Psoas muscle (tissue), 8 donors: ENCODE measurements at places on chromosomes 12 and 14. TPM values are rescaled to one million over a fixed set of nuclear protein-coding genes. Genes with fewer than 3 reads are reported as not detected.

TAC3 gene
- total RNA-seq: not detected

OR4N2 gene
- not detected for total RNA-seq

CLEC4E gene
- total RNA-seq: 0.87 TPM

SMIM10L1 gene
- 18.7 TPM for total RNA-seq

BCAT1 gene
- 3.8 TPM for total RNA-seq

CCDC38 gene
- not detected for total RNA-seq

MUCL1 gene
- not detected for total RNA-seq

MYL2 gene
- total RNA-seq: 8,427 TPM

ASCL1 gene
- not detected for total RNA-seq

LTB4R2 gene
- 1.9 TPM for total RNA-seq

CD4 gene
- 3.8 TPM for total RNA-seq

WSCD2 gene
- total RNA-seq: not detected

MRPL52 gene
- 79.1 TPM for total RNA-seq

STYK1 gene
- 0.09 TPM for total RNA-seq

OTX2 gene
- total RNA-seq: not detected

SLC39A5 gene
- not detected for total RNA-seq

TOMM20L gene
- not detected for total RNA-seq

SERPINA5 gene
- 16.3 TPM for total RNA-seq
